ENCODE measurements at places on chromosomes 1 and 21.
A peak's percentile ranks its signal among the peaks of the same experiment; 100 is the strongest.

DNA sequence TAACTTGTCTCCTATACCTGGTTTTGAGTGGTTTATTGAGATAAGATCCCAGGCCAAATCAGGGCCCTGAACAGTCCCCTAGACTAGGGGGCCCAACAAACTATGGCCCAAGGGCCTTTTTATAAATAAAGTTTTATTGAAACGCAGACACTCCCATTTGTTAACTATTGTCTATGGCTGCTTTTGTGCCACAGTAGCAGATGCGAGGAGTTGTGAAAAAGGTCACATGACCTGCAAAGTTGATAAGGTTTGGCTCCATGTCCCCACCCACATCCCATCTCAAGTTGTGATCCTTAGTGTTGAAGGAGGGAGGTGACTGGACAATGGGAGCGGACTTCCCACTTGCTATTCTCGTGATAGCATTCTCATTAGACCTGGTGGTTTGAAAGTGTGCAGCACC lies 29.5 kb upstream of the RAB4A start:
- no peak for DNase-seq

DNA sequence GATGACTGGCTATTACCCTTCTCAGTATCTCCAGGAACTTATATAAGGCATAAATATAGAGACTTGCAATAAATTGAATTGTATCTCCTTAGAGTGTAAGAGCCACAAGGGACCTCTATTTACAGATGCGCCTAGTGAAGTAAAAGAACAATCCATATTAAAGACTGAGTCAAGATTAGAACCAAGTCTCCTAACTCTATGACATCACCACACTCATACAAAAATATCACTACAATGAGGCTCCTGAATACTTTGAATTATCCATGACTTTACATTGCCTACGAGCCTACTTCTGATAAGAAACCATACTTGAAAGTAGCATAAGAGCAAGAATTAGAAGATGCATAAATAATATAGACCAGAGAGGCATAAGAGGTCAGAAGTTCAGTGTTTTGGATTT lies 18.8 kb downstream of the DPYD start:
- no peak for DNase-seq

GRCh38 chr21:29490016-29490415 lies 191.3 kb downstream of the BACH1 start:
- no peak for DNase-seq

DNA sequence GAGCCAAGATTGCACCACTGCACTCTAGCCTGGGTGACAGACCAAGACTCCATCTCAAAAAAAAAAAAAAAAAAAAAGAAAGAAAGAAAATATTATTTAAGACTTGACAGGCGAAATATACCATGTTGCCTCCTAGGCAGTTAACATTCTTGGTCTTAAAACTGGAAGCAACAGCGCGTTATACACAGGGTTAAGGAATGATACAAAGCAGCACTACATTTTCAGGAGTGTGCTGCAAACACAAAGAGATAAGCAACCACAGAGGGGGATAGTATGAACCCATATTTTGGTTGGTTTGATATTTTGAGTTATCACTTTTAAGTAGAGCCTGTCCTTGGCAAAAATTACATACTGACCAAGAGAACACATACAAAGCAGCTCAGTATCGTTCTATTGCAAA lies 25.1 kb downstream of the USP24 start:
- no peak for DNase-seq

DNA sequence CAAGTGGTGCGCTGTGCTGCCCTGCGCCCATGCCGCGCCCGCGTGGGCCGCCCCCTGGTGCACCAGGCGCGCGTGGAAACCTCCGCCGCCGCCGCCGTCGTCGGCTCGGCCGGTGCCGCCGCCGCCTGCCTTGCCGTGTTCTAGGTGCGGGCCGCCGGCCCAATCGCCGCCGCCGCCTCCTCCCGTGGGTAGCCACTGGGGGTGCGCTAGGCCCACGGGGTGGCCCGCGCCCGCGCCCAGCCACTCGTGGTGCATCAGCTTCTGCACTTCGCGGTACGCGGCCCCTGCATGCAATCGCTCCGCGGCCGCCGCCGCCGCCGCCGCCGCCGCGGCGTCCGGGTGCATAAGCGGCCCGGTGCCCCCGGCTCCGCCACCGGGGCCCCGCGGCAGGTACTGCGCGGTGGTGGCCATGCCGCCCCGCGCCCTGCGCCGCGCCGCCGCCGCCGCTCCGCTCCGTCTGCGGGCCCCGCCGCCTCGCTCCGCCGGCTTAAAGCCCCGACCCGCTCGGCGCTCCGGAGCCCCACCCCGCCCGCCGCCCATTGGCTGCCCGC lies at the start of gene POU3F1:
TSS of gene POU3F1 (minus strand) at position 461 of the 551 bp plus-strand sequence. CDS start at position 411, 50 bp downstream.
- no peak for DNase-seq

GRCh38 chr1:202571719-202572339 lies 138.4 kb downstream of the SYT2 start:
- no peak for DNase-seq

- DNase-seq: peak; percentile 37
These were observed 55.7 kb downstream of the CAPZB start for GRCh38 chr1:19429611-19430010.

- no peak for DNase-seq
These were observed 1013.8 kb downstream of the PLA2G4A start for GRCh38 chr1:187842406-187843165.

- no peak for DNase-seq
These were observed 6.8 kb upstream of the AKR1A1 start for GRCh38 chr1:45543581-45544417.

DNA sequence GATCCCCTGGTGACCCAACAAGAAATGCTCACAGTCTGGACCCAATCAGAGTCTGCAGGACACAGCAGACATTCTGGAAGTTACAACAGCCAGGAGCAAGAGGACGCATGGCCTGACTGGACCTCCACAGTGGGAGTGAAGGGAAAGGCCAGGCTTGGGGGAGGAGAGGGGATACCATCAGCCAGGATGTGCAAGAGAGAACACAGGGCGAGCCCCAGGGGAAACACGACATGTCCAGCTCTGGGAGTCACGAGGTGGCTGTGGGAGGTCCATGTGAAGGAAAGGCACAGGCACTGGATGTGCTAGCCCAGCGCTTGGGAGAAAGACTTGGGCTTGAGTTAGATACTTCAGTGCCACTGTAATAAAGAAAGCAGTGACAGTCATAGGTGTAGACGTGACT lies 87.3 kb downstream of the HSF2BP start:
- DNase-seq: no peak

All from NCI-H187 treated with DMSO at 0.1 percent for 48 hours (cell line).